CD4-positive, CD25-positive, alpha-beta regulatory T cell (primary cell): ENCODE measurements at places on chromosomes 5 and 9.

DNA sequence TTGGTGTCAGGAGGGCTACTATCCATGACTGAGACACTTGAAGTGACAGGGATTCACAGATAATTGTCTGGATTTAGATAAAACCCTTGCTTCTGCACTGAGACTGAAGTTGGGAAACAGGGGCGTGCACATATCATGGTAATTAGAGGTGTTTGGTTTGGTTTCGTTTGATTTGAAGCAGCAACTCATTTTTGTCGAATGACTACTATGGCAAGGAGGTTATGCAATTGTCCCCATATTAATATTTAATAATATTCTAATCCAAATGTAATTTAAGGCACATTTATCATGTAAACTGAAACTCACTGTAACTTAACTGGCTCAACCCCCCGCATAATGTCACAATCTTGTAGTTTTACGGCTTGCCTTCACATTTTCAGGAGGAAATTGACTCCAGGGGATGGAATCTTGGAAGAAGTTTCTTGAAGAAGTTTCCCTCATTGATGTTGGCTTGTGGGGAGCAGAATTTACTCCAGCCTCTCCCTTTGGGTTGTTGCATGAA is 12.5 kb downstream of the ZNF366 start:
- DNase-seq = no peak

GRCh38 chr9:69463497-69464068 is 138.6 kb downstream of the ENTREP1 start:
- DNase-seq = no peak

GRCh38 chr9:115063058-115063845 is 54.7 kb downstream of the TNC start:
- DNase-seq = no peak

- DNase-seq = no peak
Measured at GRCh38 chr5:136199408-136199807, 6.4 kb upstream of the SMIM32 start.

- no peak for DNase-seq
Measured at GRCh38 chr5:138711811-138712210, 41.4 kb upstream of the CTNNA1 start.
